ENCODE measurements at places on chromosomes 4 and X. TPM values are rescaled to one million over a fixed set of nuclear protein-coding genes. Genes with fewer than 3 reads are reported as not detected.
A peak's percentile ranks its signal among the peaks of the same experiment; 100 is the strongest.

PAQR3 gene
- 9.0 TPM for total RNA-seq

DNA sequence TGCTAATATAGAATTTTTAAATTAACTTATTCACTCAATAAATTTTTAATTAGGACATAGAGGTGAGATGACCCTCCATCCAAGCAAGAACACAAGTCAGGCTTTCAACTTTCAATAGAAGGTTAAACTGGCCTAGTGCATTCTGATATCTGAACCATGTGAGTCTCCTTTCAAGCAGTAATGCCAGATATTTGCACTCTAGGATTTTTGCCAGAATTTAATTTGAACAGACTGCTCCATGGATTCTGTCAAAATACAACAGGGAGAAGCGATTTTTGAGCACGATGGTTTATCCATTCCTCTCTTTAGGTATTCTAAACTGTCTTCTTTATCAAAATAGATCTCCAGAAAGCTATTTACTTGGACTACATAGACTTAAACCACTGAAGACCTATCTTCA is 72.0 kb upstream of the DCLK2 start:
- DNase-seq: no peak

GRCh38 chr4:84232309-84233095 is 266.6 kb downstream of the NKX6-1 start:
- no peak for DNase-seq

DNA sequence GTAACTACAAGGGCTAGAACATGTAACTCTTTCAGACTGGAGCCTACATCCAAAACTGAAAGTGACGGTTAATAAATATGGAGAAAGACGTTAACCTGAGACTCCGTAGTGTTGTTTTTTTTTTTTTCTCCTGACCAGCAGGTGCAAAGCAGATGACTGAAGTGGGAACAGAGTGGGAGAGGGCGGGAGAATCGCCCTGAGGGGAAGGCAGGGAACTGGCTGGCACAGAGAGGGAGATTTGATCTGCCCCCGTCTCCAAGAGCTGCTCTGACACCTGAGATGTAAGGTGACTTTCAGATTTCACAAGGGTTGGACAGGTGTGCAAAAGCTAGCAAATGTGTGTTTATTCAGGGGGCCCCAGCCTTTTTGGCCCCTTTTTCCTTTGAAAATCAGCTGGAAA is 180.2 kb downstream of the PALLD start:
- DNase-seq: no peak

CLGN gene
- total RNA-seq: 62.9 TPM

GRCh38 chr4:183343730-183344129 is 21.5 kb upstream of the CLDN24 start:
- no peak for DNase-seq

DNA sequence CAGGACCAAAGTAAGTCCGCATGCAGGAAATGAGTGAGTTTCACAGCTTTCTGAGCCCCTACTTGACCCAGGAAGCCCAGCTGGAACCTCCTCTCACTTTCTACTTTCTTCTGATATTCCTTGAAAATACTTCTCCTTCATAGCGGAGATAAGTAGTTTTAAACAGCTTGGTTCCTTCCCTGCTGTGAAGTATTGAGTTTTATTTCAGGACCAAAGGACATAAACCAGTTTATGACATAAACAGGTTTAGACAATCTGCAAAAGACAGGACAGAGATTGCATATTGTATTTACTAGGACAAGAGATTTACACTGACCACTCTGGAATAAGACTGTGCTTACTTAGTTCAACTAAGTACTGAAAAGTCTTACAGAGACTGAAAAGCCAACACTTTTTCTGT is 54.8 kb downstream of the PAGE2 start:
- no peak for DNase-seq

DNA sequence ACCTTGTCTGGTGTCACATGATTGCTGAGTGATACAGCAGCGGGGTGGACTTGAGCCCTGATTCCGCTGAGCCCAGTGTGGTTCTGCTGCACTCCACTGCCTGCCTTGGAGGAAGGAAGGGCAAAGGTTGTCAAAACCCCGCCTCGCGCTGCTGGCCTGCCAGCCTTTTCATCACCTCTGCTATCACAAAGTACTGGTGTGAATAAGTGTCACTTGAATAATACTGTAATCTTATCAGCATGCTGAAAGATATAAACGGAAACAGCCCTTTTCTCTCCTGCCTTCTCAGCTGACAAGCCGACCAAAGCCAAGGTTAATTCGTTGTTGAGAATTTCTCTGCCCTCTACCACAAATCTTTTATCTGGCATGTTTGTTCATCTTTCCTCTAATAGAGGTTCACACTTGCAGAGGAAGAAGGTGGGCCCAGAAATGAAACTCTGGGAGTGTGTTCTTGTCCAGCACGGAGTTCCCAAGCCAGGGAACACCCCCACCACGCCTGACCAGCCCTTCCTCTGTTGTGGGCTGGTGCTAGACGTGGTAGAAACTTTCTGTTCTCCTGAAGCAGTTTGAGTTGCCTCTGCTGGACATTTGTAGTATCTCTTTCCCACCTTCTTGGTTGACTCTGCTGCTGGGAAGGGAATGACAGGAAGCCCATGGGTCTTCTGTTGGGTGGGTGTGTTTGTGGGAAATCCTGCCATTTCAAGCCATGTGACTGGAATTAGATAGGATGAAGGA is 21.5 kb downstream of the FHDC1 start:
- DNase-seq: peak; percentile 63

TMPRSS11F gene
- not detected for total RNA-seq

DNA sequence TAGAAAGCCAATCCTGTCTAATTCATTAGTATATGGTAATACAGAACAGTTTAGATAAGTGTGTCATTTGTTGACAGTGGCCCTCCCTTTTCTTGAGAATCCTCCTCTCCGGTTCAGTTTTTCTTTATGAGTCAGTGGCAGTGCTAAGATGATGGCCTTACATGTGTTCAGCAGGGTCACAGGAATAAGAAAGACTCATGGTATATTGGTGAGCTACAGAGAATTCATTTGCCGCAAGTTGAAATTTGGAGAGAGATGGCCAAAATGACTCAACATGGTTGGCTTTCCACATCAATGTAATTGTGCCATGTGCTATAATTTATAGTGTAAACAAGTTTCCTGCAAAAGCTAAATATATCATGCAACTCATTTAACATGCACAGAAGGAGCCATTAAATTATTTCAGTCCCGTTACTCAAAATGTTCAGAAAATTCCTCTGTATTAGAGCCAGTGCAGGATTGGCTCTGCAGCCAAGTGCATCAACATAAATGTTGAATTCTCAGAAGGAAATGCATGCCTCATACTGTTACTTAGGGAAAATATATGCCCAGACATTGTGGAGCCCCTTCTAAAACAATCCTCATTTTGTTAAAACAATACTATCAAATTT is 374.3 kb downstream of the AFF2 start:
- DNase-seq: no peak
